ENCODE measurements at places on chromosomes 2 and 18. TPM values are rescaled to one million over a fixed set of nuclear protein-coding genes. Genes with fewer than 3 reads are reported as not detected.

The VWA3B gene
- not detected for total RNA-seq

The AQP12A gene
- total RNA-seq: not detected

The SPP2 gene
- total RNA-seq: not detected

The KCNJ3 gene
- not detected for total RNA-seq

The FOXD4L1 gene
- total RNA-seq: 0.23 TPM

The STARD7 gene
- 180 TPM for total RNA-seq

The NTSR2 gene
- not detected for total RNA-seq

The CERKL gene
- total RNA-seq: not detected

The TEX51 gene
- not detected for total RNA-seq

The MYL12B gene
- total RNA-seq: 313 TPM

The SLC23A3 gene
- 2.6 TPM for total RNA-seq

The UGT1A8 gene
- total RNA-seq: not detected

The SLC5A7 gene
- not detected for total RNA-seq

The ALK gene
- not detected for total RNA-seq

DNA sequence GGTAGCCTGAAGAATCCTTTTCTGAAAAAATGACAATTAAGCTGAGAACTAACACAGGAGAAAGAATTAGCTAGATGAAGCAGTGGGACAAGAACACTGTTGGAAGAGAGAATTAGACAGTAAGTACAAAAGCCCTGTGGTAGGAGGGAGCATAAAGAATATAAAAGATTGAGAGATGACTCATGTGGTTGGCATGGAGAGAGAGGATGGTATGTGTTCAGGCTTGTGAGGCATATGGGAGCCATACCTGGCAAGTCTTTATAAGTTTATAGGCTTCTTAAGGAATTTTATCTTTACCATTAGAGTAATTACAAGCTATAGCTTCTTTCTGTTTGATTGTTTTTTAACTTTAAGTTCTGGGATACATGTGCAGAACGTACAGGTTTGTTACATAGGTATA, 325.0 kb downstream of the ARL6IP6 start:
- DNase-seq: no peak
- no peaks in the 10 kb centered on the region for H3K27me3 ChIP-seq
- no peak overlapping the region for H3K4me3 ChIP-seq
- H3K4me1 ChIP-seq: no peaks in the 10 kb centered on the region

DNA sequence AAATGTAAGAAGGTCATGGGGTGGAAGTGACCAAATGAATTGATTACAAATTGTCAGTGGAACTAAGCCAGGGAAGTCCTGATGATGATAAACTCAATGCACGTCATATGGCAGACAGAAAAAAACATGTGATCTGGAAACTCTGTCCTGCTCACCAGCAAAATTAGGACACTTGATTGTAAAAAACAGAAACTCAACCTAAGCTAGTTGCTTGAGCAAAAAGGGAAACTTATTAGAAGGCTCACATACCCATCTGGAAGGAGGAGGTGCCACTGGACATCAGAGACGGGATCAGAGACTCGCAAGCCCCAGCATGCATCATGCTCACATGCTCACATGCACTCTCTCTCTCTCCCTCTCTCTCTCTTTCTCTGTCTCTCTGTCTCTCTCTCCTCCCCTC, 96.8 kb downstream of the SP3 start:
- H3K4me3 ChIP-seq: no peak overlapping the region
- no peaks in the 10 kb centered on the region for H3K4me1 ChIP-seq
- no peak overlapping the region for H3K27ac ChIP-seq
- peaks cover 36% of the 10 kb centered on the region for H3K27me3 ChIP-seq
- no peaks in the 10 kb centered on the region for H3K36me3 ChIP-seq

- no peak for DNase-seq
- no peak overlapping the region for H3K4me3 ChIP-seq
- H3K27ac ChIP-seq: no peak overlapping the region
- H3K36me3 ChIP-seq: no peaks in the 10 kb centered on the region
- no peaks in the 10 kb centered on the region for H3K4me1 ChIP-seq
These were observed 175.7 kb downstream of the ASB1 start for GRCh38 chr2:238602223-238602960.

DNA sequence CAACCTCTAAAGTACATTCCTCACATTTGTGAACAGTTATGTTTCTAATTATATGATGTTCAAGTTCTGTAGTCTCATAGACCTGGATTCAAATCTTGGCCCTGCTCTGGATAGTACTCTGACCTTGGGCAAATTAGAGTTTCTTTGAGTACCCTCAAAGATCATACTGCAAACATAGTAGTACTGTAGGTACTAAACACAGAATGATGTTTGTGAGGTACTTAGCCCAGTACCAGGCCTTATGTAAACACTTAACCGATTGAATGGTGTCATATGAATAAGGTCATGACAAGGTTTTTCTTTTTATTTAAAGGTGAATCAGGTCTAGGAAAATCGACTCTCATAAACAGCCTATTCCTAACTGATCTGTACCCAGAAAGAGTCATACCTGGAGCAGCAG, 19.1 kb downstream of the SEPTIN2 start:
- DNase-seq: no peak
- H3K36me3 ChIP-seq: peaks cover 43% of the 10 kb centered on the region
- no peak overlapping the region for H3K27ac ChIP-seq
- H3K27me3 ChIP-seq: no peaks in the 10 kb centered on the region
- peaks cover 28% of the 10 kb centered on the region for H3K4me1 ChIP-seq
- H3K4me3 ChIP-seq: no peak overlapping the region

DNA sequence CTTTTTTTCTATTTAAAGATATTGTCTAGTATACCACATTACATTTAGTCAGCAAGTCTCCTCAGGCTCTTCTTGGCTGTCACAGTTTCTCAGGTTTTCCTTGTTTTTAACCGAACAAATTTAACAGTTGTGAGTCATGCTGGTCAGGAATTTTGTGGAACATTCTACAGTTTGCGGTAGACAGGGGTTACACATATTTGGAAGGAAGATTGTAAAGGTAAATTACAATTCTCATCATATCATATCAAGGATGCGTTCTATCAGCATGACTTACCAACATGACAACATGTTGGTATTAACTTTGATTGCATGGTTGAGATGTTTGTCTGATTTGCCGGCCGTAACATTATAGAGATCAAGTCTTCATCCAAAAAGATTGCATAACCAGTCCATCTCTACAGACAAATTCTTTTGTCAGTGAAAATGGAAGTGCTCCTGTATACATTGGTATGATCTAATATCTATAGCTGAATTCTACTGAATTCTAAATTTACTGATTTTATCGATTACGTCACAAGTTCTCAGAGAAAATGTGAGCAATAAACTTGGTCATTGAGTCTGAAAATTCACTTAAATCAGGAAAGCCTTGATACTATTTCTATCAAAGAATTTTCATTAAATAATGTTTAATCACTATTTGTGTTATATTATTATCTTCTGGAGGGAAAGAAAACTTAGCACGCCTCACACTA, 664.4 kb upstream of the SLC8A1 start:
- H3K36me3 ChIP-seq: no peaks in the 10 kb centered on the region
- no peak for DNase-seq
- H3K4me1 ChIP-seq: no peaks in the 10 kb centered on the region
- no peak overlapping the region for H3K27ac ChIP-seq
- H3K4me3 ChIP-seq: no peak overlapping the region

DNA sequence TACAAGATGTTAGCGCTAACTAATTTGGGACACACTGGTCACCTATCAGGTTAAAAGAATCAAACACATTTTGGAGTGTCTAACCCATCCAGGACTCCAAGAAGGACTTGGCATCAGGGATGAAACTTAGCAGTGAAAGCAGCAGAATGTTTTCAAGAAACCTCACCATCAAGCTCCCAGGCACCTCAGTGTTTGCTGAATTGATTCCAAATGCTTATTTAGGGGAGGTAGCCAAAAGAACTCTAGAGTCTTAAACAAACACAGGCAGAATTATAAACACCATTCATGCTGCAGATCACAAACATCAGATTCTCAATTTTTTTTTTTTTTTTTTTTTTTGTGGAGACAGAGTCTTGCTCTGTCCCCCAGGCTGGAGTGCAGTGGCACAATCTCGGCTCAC, 122.8 kb upstream of the UXS1 start:
- DNase-seq: no peak
- no peak overlapping the region for H3K27ac ChIP-seq
- H3K27me3 ChIP-seq: no peaks in the 10 kb centered on the region

DNA sequence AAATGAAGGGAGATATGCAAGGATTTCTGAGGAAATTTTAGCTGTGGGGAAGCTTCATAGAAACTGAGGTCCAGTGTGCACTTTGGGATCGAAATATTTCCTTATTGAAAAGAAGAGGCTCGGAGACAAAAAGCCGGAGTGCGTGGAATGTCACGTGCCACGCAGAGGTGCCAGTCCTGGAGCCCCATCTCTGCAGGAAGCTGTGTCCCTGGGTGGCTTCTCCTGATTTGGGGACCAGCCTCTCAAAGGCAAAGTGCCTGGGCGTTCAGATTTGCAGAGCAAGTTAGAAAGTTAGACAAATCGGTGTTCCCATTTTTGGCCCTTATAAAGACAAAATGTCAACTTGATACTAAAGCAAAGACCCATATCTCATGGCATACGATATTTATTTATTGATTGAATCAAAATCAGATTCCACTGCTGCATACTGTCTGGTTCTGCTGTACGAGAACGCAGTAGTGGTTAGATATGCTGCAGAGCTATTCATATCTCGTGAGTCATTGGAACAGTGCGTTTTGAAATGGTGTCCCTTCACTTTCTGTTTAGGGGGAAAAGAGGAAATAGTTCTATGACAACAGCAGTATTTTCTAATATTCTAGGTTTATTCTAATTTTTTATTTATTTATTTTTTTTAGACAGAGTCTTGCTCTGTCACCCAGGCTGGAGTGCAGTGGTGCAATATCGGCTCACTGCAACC, 9.1 kb upstream of the ATG16L1 start:
- H3K4me3 ChIP-seq: no peak overlapping the region
- peaks cover 57% of the 10 kb centered on the region for H3K4me1 ChIP-seq
- no peak for DNase-seq
- H3K27me3 ChIP-seq: no peaks in the 10 kb centered on the region
- H3K36me3 ChIP-seq: peaks cover 6% of the 10 kb centered on the region

- H3K27me3 ChIP-seq: no peaks in the 10 kb centered on the region
- H3K36me3 ChIP-seq: no peaks in the 10 kb centered on the region
- no peak overlapping the region for H3K4me3 ChIP-seq
- DNase-seq: no peak
These were observed 26.1 kb upstream of the STAT4 start for GRCh38 chr2:191176801-191177438.

DNA sequence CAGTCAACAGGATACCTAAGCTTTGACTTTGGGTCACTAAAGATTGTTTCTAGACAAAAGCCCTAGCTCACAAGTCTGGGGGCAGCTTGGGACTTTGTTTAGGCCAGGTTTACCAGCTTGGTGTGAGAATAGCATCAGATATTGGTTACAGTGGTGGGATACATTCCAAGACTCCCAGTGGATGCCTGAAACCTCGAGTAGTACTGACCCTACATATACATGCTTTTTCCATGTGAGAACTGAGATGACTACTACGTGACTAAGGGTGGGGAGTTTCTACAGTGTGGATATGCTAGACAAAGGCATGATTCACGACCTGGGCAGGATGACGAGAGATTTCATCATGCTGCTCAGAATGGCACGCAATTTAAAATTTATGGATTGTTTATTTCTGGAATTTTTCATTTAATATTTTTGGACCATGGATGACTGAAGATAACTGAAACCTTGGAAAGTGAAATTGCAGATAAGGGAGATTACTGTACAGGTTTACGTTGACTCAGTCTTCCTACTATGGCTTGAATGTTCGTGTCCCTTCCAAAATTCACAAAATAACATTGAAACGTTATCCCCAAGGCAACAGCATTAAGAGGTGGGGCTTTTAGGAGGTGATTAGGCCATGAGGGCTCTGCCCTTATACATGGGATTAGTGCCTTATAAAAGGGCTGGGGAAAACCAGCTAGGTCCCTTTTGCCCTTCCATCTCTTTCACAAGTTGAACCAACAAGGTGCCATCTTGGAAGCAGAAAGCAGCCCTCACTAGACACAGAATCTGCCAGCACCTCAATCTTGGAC, 50.2 kb upstream of the CTAGE1 start:
- H3K4me1 ChIP-seq: peaks cover 4% of the 10 kb centered on the region
- no peak overlapping the region for H3K27ac ChIP-seq
- H3K36me3 ChIP-seq: no peaks in the 10 kb centered on the region
- H3K27me3 ChIP-seq: no peaks in the 10 kb centered on the region
- no peak overlapping the region for H3K4me3 ChIP-seq
- DNase-seq: no peak

GRCh38 chr2:239359196-239359912, 41.5 kb downstream of the HDAC4 start:
- no peaks in the 10 kb centered on the region for H3K27me3 ChIP-seq
- no peak overlapping the region for H3K4me3 ChIP-seq
- H3K36me3 ChIP-seq: peaks cover 24% of the 10 kb centered on the region
- H3K27ac ChIP-seq: no peak overlapping the region

DNA sequence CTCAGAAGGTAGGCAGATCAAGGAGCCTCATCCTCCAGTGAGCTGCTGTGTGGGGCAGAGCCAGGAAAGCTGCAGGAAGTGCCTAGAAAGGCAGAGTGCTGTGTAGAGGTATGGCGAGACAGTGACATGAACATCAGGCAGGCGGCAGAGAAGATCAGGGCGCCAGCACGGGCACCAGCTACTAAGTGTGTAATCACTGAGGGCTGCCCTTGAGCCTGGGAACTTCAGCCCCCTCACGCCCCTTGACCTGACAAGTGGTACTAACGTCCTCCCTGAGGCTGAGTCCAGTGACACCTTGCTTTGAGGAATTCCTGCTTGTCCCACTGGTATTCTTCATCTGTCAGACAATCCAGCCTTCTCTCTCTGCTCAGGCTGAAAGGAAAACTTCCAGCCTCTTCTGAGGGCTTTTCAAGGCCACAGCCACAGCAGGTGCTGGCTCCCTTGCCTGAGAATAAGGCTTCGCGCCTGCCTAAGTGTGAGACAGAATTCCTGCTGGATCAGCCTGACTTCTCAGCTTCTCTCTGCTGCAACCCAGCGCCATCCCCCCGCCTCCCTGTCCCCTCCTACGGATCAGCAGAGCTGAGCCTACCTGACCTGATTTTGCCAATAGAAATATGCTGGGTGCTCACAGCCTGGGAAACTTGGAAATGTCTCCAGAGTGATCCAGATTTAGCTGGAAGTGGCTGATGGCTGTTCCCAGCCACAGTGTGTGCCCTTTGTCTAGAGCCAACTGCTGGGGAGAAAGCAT, 148.0 kb downstream of the SMAD7 start:
- H3K27me3 ChIP-seq: no peaks in the 10 kb centered on the region
- peaks cover 45% of the 10 kb centered on the region for H3K4me1 ChIP-seq
- no peak overlapping the region for H3K27ac ChIP-seq
- no peak overlapping the region for H3K4me3 ChIP-seq
- peak; percentile 38 for DNase-seq

GRCh38 chr2:15555760-15556193, 5.4 kb downstream of the NBAS start:
- H3K27ac ChIP-seq: no peak overlapping the region
- peaks cover 18% of the 10 kb centered on the region for H3K36me3 ChIP-seq
- no peak for DNase-seq
- no peaks in the 10 kb centered on the region for H3K27me3 ChIP-seq
- peaks cover 20% of the 10 kb centered on the region for H3K4me1 ChIP-seq

DNA sequence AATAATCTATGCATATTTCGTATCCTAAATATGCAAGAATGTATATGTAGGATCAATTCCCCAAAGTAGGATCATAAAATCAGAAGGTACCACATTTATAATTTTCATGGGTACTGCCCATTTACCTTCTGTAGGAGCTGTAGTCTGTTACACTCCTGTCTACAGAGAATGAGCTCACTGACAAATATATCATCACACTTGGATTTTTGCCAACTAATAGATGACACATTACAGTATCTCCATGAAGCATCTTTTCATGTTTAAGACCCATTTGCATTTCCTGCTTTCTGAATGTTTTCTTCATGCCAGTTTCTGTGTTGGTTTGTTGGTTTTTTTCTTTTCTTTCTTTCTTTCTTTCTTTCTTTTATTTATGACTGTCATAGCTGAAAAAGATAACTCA, 70.9 kb upstream of the EML6 start:
- no peak for DNase-seq
- no peak overlapping the region for H3K4me3 ChIP-seq
- peaks cover 70% of the 10 kb centered on the region for H3K36me3 ChIP-seq
